ENCODE measurements at places on chromosomes 5 and 9. TPM values are rescaled to one million over a fixed set of nuclear protein-coding genes. Genes with fewer than 3 reads are reported as not detected.

GRCh38 chr9:7165331-7165975 lies 407.7 kb downstream of the KDM4C start:
- DNase-seq = no peak

GRCh38 chr5:133927300-133928180 lies 40.9 kb downstream of the C5orf15 start:
- DNase-seq = no peak

DNA sequence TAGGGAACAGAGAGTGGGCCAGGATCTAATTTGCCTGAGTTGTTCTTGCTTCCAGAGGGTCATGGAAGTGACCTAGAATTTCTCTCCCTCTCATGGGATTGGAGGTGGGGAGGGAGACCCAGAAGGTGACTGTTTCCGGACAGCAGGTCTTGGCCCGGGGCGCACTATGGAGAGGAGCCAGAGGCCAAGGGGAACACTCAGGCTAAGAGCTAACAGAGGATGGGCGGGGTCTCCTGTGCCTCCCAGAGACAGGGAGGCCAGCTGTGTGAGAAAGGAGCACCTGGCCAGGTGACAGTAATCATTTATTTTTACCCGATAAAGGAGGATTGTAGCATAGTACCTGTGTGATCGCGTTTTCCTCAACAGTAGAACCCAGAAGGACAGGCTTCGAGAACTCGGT lies 50.9 kb upstream of the ANKH start:
- no peak for DNase-seq

- no peak for DNase-seq
Observed at GRCh38 chr9:96167011-96167410, 135.0 kb downstream of the HSD17B3 start.

DNA sequence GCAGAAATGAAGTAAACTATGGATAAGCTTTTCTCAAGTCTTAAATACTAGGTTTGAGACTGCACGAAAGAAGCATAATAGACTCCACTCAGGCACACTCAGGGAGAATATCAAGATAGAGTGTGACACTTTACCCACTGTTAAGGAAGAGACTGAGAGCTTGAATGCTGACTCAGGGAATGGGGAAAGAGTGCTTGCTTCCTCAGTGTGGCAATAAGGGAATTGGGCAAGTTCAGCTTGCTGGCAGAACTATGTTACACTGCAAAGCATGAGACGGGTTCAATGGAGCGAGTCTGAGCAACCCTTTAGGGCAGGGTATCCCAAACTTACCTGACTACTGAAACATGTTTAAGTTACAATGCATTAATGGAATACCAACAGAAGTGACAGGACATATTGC lies 237.7 kb upstream of the MEF2C start:
- DNase-seq = no peak

DNA sequence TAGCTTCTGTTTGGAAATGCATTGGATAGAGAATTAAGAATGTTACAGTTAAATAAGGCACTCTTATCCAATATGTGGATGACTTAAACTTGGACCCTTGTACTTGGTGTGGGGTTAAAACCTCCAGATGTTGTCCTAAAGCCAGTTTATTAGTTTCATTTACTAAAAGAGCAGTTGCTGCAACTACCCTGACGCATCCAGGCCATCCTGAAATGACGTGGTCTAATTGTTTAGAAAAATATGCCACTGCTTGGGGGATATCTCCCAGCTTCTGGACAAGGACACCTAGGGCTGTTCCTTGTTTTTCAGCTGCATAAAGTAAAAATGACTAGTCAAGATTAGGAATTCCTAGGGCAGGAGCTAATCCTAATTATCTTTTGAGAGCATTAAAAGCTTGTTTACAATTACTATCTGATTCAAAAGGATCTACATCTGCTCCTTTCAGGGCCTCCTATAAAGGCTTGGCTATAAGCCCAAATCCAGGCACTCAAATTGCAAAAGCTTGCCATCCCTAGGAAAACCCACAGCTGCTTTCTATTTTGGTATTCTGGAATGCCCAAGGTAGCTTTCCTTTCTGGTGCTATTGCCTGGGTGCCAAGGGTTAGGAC lies 45.7 kb upstream of the SLCO4C1 start:
- no peak for DNase-seq

GRCh38 chr9:79616013-79616412 lies 44.2 kb downstream of the TLE4 start:
- no peak for DNase-seq

- no peak for DNase-seq
Observed at GRCh38 chr5:141003791-141004611, 37.7 kb downstream of the PCDHAC2 start.

GRCh38 chr9:37997636-37998374 lies 71.2 kb downstream of the SHB start:
- no peak for DNase-seq

- no peak for DNase-seq
Observed at GRCh38 chr9:109256336-109256735, 64.5 kb downstream of the EPB41L4B start.

DNA sequence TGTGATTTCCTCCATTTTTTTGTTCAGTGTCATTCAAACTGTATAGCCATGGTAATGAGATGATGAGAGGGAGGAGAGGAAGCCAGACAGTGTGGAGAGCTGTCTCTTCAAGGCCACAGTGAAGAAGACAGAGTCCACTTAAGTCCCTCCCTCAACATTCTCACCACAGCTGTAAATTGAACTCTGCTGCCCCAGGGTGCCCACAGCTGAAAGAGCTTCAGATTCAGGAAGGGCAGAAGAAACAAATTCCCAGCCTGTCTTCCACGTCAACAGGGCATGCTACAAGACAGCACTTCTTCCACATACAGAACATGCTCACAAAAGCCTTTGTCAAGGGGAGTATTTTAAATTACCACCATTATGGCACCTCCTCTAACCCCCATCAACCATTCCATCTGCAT lies 100.4 kb downstream of the KLHL3 start:
- DNase-seq = no peak

- no peak for DNase-seq
Observed at GRCh38 chr5:78050888-78051287, 243.6 kb downstream of the AP3B1 start.

- no peak for DNase-seq
Observed at GRCh38 chr9:93127395-93127911, 6.6 kb downstream of the NINJ1 start.

GRCh38 chr9:71801826-71802225 lies 33.5 kb upstream of the CEMIP2 start:
- no peak for DNase-seq

- DNase-seq = no peak
Observed at GRCh38 chr9:99030092-99030511, 74.8 kb upstream of the TGFBR1 start.

DNA sequence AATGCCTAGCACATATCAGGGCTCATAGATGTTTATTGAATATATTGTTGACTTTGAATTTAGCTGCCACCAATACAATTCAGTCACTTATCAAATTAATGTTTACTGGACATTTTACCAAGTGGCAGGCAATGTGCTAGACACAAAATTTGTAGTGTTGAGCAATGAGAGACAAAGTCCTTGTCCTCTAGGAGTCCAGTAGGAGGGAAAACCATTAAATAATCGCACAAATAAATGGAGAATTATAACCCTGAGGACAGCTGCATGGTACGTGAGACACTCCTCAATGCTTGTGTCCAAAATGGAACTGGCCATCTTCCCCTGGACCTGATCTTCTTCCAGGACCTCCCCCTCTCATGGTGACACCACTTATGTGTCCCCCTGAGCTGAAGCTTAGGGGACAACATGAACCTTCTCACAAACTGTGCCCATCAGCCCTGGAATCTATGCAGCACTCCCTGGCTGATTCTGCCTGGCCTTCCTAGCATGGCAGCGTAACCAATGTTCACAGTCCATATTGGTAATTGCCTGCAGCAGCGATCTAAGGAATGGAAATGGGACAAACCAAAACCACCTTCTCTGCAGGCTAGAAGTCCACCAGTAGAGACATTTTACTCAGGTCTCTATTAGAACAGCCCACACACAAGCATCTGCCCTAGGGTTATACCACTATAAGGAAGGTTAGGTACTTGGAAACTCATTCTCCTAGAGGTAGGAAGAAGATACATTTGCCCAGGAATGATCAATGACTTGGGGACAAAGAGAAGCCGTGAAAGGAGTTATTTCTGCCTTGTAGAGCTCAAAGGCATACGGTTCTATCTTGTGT lies 75.5 kb downstream of the FGF1 start:
- DNase-seq = no peak

DNA sequence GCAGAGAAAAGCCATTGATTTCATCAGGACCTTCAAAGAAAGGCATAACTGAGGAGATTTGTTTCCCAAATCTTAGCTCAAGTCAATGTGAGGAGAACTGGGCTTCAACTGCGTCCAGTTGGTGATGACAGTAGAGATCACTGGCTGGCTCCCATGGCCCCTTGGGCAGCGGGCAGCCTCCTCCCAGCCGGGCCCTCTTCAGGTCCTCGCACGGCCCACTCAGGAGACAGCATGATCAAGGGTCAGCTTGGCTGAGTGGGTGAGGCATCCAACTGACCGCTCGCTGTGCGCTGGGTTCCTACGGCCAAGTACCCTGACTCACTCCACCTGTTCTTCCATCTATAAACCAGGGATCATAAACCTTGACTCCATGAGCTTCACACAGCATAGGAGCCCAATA lies 274.0 kb downstream of the NSG2 start:
- DNase-seq = no peak

GRCh38 chr5:30918171-30918570 lies 275.3 kb upstream of the CDH6 start:
- no peak for DNase-seq

DNA sequence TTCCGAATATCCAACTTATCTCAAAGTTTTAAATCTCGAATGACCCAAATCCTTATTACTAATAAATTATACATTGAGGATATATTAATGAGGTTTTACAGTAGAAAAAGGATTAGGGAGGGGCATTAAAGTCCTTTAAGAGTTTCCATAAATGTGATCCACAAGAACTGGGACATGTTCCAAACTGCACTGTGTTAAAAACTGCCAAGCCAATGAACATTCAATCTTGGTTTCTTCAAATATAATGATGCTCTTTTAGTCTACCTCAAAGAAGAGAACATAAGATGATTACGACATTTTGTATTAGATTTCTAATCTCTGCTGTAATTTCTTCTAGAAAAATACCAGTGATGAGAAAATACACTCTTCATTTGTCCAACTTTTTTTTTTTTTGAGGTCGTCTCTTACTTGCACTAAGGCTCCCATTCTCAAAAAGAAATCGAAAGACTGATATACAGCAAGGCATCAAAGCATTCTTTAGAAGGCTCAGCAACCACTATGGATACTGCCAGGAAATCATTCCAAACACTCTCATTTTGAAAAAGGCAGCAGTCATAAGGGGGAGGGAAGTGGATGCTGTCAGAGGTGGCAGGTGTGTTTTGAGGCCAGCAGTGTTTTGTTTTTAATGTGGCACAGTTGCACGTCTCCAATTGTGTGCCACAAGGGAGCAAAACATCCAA lies 1.7 kb downstream of the PTAR1 start:
- DNase-seq = no peak

DNA sequence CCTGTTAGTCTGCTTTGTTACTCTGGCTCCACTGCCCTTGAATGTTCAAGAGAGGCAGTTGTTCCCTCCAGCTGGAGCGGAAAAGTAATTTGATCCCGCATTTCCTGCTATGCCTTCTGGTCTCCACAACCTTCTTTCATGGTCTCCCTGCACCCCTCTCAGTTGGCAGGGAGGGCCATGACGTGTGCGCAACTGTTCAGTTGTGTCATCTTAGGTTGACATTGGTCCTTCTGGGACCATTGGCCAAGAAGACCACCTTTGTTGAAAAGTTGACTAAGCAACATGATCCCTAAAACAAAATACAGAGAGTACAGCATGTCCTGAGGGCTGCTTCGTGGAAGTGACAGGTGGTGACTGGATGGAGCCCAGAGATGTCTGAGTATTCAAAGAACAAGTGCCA lies 192.5 kb upstream of the TUT7 start:
- no peak for DNase-seq

DNA sequence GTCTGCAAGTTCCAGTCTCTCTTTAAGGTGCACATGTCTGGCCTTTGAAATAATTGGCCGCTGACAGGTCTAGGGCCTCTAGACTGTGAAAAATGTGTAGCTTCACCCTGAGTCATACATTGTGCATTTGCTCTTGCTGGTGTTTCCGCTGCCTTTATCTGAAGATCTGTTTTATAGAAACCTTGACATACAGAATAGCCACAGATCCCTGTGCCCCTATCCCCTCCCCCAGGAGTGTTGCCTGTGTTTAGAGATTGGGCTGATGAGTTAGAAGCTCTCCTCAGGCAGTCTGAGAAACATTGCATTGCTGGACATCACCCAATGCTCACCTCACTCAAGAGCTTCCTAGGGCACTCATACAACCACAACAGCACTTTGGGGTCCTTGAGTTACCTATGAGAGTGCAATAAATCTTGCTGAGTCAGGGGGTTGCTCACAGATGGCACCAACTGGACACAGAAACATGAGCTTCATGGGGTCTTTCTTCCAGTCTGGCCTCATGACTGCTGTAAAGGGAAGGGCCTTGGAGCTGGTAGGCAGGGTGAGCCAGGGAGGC lies 3.8 kb upstream of the ZNF782 start:
- no peak for DNase-seq

DNA sequence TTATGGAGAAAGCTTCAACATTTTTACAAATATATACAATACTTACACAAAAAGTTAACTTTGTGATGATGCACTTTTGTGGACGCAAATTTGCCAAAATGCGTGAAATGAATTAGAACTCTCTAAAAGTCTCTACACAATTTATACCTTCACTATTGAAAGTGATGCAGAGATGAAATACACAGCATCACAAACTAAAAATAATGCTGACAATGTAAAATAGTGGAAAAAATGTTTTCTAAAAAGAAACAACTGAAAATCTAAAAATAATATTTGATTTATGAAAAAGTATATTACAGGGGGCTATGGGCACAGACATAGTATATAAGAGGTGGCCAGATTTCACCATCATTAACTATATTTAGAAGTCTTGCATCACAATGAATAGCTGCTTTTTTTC lies 188.8 kb downstream of the ADCY2 start:
- no peak for DNase-seq

- no peak for DNase-seq
Observed at GRCh38 chr9:76882686-76883085, 23.2 kb downstream of the PRUNE2 start.

GRCh38 chr5:95852567-95852966 lies 30.0 kb upstream of the GLRX start:
- no peak for DNase-seq

DNA sequence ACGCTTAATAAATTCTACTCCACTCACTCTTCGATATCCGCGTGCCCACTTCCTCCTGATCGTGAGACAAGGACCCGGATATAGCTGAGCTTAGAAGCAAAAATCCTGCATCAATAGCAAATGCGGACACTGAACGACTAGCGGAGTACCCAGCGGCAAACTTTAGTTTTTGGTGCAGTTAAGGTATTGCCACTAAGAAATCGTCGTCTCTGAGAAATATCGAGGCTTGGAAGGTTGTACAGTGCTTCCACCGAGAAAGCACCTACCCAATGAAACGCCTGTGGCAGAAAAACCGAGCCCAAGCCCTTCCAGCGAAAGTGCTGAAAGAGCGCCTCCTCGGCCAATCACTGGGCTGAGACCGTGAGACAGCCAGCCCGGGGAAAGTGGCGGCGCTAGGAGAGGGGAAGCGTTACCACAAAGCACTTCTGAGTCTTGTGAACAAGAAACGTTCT lies 32.2 kb downstream of the ANXA2R start:
- peak; percentile 64 for DNase-seq

GARIN3 gene
- not detected for total RNA-seq

CCL27 gene
- total RNA-seq = 0.86 TPM

OR1J2 gene
- not detected for total RNA-seq

LPCAT1 gene
- total RNA-seq = 111 TPM

SLC25A2 gene
- total RNA-seq = 0.72 TPM

TPM2 gene
- total RNA-seq = 168 TPM

CD74 gene
- total RNA-seq = 6.3 TPM

TICAM2 gene
- total RNA-seq = 1.4 TPM

PCDHB5 gene
- total RNA-seq = 3.0 TPM

DAB2 gene
- 9.5 TPM for total RNA-seq

BAAT gene
- 0.16 TPM for total RNA-seq
